Mucosa of descending colon (tissue), 3 donors: ENCODE measurements at places on chromosomes 1 and 21. TPM values are rescaled to one million over a fixed set of nuclear protein-coding genes. Genes with fewer than 3 reads are reported as not detected.

DNA sequence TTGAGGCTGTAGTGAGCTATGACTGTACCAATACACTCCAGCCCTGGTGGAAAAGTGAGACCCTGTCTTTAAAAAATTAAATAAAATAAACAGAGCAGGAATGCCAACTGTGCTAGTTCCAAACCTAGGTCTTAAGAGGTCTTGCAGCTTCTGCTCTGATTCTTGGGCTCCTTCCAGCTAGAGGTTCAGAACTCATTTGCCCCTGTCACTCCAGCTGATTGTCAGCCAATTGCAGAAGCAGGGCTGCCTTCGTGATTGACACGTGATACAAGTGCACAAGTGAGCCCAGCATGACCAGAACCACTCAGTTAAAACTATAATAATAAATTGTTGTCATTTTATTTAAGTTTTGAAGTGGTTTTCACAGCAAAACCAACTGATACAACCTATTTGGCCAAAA lies 298.4 kb downstream of the USP25 start:
- DNase-seq: no peak

DNA sequence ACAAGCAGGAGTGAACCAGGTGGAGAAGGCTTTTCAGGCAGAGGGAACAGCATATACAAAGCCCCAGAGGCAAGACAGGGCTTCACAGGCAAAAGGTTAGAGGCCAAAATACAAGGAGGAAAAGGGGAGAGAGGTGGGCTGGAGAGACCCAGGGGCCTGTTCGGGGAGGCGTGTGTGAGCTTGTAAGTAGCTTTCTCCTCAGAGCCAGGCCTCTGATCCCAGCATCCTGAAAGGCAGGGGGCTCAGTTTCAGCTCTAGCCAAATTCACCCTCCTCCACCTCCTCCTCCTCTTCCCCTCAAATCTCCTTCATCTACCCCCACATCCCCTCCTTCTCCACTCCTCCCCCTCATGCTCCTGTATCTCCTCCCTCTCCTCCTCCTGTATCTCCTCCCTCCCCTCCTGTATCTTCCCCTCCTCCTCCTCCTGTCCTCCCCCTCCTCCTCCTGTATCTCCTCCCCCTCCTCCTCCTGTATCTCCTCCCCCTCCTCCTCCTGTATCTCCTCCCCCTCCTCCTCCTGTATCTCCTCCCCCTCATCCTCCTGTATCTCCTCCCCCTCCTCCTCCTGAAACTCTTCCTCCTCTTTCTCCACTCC lies 148.6 kb downstream of the ST6GALNAC5 start:
- DNase-seq: no peak

DNA sequence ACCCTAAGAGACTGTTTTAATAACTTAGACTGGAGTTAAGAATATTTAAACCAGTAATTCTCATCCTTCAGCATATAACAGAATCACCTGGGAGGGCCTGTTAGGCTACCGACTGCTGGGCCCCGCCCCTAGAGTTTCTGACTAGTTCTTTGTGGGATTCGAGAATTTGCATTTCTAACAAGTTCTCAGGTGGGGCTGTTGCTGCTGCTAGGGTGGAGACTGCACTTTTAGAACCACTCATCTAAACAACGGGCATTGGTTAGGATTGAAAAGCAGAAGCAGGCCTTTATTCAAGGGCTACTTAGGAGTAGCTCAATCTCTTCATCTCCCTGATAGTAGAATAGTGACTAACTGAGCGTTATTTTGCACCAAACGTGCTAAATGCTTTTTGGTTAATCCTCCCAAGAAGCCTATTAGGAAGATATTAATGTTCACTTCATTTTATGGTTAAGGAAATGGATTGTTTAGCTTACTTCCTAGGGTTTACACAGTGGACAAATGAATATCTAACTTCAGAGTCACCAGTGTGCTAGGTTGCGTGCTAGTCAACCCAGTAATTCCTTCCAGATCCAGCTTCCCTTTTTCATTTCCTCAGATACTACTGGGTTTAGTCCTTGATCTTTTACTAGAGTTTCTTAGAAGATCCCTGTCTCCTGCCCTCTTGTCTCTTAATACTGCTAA lies 31.1 kb upstream of the UAP1 start:
- DNase-seq: no peak

GRCh38 chr1:187433598-187433997 lies 604.8 kb downstream of the PLA2G4A start:
- DNase-seq: no peak

GRCh38 chr1:150963321-150964163 lies 11.1 kb downstream of the CERS2 start:
- DNase-seq: no peak

GRCh38 chr1:96524100-96524499 lies 197.5 kb upstream of the PTBP2 start:
- DNase-seq: no peak

KMO gene
- total RNA-seq: 0.17 TPM

CELA2A gene
- total RNA-seq: not detected
